ENCODE measurements at places on chromosomes 16 and 17. TPM values are rescaled to one million over a fixed set of nuclear protein-coding genes. Genes with fewer than 3 reads are reported as not detected.

DNA sequence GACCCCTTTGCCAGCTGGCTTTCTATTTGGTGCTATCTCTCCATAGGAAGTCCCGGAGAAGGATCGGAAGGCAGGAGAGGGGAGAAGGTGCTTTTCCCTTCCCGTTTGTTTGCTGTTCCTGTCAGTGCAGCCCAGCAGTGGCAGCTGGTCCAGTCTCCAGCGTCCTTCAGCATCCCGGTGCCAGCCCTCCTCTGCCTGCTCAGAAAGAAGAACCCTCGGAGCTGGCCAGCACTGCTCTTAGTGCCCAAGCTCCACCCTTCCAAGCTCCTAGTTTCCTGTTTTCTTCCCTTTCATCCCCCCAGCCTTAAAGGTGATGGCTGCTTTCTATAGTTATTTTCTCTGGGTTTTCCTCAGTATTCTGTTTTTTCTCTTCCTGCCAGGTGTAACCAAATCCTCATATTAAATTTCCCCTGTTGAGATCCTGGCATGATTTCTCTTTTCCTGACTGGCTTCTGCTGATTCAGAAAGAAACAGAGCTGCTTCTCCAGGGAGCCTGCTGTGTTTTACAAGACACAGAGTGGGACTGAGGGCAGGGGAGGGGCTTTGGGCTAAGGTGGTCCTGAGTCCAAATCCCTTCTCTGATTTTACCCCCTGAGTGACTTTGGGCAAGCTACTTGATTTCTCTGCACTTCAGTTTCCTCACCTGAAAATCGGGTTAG is 186.8 kb downstream of the COPRS start:
- DNase-seq: peak; percentile 76

CDC6 gene
- 2.4 TPM for total RNA-seq

DNA sequence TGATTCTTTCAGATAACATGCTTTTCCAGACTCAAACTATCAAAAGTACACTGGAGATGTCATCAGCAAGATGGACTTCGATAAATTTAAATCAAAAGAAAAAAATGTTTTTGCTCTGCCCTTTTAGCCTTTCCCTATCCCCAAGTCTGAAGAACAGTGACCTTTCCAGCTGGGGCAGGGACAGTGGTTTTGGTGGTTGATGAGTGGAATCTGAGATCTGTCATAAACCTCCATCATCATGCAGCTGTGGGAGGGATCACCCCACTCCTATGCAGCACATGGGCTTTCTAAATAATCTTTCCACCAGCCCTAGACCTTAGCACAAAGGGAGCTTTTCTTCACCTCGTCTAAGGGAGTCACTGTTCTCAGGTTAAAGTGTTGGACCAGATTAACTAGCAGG is 869.5 kb upstream of the SOX9 start:
- DNase-seq: no peak

DNA sequence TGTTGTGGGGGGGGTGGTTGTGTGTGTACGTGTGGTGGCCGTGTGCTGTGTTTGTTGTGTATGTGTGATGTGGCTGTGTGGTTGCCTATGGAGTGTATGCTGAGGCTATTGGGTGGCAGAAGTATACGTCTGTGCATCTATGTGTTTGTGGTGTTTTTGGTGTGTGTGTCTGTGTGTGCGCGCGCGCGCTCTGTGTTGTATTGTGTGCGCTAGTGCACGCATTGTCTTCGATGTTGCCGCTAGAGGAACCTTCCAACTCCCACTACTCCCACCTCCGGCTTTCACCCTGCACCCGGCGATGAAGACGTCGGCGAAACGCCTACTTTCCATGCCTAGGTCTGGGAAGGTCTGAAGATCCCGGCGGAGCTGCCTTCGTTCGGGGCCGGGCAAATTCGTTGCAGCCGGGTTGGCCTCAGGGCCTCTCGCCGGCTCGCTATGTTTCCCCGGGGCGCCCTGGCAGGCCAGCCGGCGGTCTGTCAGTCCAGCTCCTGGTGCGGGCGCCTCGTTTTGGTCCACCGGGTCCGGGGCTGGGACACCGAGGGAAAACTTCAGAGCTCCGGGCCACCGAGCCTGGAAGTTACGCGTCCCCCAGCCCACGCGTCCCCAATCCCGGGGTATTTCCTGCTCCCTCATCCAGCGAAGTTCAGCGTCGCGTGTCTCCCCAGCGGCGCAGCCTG is 5.2 kb upstream of the DLX4 start:
- DNase-seq: no peak

- DNase-seq: no peak
Observed at GRCh38 chr16:87801679-87802259, 36.0 kb upstream of the KLHDC4 start.

BRICD5 gene
- total RNA-seq: 2.9 TPM

ABCA8 gene
- 90.5 TPM for total RNA-seq

GRCh38 chr16:1155353-1156054 is 2.6 kb downstream of the CACNA1H start:
- DNase-seq: no peak

DOC2A gene
- total RNA-seq: 0.42 TPM

PSMD7 gene
- 86.5 TPM for total RNA-seq

DNA sequence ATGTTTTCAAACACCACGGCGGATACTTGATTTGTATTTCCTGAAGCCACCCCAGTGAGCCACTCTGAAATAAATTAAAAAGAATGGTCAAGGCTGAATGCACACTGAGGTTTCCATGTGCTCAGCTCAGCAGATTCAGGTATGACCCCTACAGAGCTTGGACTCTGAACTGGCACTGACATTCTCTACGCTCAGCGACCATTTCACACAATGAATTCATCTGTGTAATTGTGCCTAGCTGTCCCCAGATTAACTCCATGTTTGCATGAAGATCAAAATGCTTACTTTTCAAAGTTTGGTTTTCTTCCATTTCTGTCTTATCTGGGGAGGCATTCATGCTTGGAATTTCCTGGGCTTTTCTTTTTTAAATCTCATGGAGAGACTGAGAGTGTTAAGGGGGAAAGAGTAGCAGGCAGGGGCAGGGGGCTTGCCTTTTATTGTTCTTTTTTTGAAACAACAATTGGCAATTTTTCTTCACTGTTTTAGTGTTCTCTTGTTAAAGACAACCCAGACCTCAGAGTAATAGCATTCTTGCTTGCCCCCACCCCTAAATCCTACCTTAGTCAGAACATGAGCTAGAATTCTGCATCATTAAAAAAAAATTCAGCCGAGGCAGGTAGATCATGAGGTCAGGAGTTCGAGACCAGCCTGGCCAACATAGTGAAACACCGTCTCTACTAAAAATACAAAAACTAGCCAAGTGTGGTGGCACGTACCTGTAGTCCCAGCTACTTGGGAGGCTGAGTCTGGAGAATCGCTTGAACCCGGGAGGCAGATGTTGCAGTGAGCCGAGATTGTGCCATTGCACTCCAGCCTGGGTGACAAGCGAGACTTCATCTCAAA is 85.5 kb upstream of the HNF1B start:
- DNase-seq: no peak

CETP gene
- total RNA-seq: 6.4 TPM

GRCh38 chr16:77113835-77114234 is 77.2 kb upstream of the MON1B start:
- DNase-seq: no peak

DGKE gene
- 7.3 TPM for total RNA-seq

DNA sequence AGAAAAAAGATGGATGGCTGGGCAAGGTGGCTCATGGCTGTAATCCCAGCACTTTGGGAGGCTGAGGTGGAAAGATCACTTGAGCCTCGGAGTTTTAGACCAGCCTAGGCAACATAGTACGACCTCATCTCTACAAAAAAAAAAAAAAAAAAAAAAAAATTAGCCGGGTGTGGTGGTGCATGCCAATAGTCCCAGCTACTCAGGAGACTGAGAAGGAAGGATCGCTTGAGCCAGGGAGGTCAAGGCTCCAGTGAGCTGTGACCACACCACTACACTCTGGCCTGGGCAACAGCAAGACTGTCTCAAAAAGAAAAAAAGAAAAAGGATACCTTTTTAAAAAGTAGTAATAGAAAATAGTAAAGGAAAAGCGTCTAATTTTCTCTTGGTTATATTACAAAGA is 20.7 kb downstream of the ZNF652 start:
- DNase-seq: no peak

All from mesenteric fat pad (tissue), 1 donor.